Germinal center (tissue), 1 donor: ENCODE measurements at places on chromosomes 12 and 14.

DNA sequence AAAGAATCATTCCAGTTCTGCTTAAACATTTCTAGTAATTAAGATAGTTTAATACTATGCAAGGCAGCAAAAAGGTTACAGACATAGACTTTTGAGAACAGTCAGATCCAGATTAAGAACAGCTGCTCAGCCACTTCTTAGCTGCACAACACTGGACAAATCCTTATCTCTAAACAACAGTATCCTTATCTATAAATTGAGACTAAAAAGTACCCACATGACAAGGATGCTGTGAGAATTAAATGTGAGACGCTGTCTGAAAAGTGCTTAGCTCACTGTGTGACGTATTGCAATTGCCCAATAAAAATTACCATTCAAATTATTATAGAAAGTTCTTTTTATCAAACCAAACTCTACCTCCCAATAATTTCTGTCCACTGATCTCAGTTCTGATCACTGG is 35.5 kb downstream of the BORCS5 start:
- no peak for DNase-seq

DNA sequence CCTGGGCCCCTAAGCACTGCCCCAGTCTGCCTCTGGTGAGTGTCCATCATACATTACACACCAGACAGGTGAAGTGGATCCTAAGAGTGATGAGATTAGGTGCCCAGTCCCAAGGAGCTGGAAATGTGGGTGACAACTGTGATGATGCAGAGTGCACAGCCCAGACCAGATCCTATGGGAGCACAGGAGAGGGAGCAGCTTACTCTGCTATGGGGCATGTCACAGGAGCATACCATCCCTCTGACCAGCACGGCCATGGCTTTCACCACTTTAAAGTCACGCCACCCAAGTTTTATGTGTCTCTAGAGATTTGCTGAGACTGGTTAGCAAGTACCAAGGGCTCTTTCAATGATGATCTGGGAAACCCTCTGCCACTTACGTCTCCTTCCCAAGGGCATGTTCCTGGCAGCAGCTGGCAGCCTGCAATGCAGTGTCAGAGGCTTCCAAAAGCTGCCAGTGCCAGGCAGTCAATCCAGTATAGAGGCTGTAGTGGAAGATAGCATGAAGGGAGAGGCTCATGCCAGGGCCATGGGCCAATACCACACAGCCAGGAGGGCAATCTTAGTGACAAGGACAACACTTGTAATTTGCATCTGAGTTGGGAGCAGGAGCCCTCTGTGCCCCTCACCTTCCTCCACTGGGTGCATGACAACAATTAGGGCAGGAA is 40.2 kb downstream of the STAB2 start:
- DNase-seq: no peak

GRCh38 chr12:40566271-40566670 is 126.0 kb upstream of the CNTN1 start:
- no peak for DNase-seq

DNA sequence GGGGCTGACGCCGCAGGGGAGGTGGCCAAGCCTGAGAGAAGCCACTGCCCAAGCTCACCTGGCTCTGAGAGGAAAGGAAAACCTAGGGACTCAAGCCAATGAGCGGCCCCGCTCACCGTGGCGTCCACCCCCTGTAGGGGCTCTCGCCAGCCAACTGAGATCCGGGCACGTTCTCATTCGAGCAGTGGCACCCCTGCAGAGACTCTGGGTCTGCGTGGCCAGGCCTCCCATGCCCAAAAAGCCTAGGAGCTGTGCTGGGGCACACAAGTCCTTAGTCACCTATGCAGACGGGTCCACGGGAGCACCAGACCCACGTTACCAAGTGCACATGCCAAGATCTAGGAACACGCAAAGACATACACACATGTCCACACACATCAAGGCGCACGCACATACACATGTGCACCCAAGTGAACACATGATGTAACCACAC is 106.2 kb downstream of the NCOR2 start:
- DNase-seq: no peak

- DNase-seq: no peak
Observed at GRCh38 chr14:32657081-32657480, 281.6 kb upstream of the NPAS3 start.
